ENCODE measurements at places on chromosomes 6 and 20.
A peak's percentile ranks its signal among the peaks of the same experiment; 100 is the strongest.

DNA sequence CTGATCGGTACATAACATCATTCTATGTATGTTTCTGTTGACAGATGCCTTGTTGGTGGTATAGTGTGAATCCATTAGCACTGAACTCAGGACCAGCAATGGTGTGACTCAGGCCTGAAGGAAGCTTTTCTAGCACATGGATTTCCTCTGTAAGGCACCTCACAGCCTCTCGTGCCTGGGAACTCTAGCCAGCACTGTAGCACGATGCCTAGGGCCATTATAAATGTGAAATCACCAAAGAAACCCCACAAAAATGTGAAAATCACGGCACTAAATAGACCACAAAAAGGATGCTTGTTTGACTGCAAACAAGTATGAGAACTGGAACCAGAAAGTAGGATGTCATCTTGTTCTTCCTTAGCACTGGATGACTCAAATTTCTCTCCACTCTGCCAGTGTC is 63.7 kb upstream of the NKX2-2 start:
- no peak for DNase-seq

- no peak for DNase-seq
Observed at GRCh38 chr20:60361761-60362395, 403.7 kb downstream of the CDH26 start.

GRCh38 chr6:98487612-98488011 is 346.8 kb upstream of the POU3F2 start:
- no peak for DNase-seq

DNA sequence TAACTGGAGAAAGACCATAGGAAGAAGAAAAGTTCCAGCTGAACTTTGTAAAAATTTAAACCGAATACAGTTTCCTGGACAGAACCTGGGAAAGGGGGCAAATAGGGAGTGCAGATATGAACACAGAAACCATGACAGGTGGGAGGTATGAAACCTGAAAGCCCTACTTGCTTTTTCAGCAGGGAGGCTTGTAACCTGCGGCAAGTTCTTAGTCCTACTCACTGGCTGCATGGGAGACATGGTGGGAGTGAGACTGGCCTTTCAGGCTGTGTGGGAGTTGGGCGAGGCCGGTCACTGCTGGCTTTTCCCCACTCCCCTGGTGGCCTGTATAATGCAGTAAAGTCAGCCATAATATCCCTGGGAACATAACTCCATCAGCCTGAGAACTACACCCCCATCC is 54.2 kb downstream of the ROS1 start:
- DNase-seq, result no peak

GRCh38 chr20:49690899-49691620 is 22.6 kb downstream of the B4GALT5 start:
- DNase-seq, result no peak

DNA sequence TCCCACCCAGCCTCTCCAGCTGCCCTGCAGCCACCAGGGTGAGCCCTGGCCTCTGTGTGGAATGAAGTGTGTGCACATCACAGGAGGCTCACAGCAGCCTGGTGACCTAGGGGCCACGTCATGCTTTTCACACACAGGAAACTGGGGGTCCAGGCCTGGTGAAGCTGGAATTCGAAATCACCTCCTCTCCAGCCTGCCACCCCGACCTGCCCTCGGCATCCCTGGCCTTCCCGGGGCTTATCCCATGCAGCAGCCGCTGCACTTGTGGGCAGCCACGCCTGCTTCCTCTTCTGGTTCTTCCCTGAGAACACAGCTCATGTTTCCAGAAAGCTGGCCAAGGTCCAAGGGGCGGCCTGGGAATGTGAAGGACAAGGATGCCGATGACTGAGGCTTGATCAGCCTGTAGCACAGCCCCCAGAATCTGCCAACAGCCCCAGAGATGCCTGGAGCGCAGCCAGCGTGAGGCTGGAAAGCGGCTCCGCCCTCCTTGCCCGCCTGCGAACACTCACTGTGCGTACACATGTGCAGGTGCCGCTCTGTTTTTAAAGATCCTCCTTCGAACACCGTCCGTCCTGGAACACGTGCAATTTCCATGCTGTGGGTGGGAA is 4.2 kb upstream of the NTSR1 start:
- no peak for DNase-seq

DNA sequence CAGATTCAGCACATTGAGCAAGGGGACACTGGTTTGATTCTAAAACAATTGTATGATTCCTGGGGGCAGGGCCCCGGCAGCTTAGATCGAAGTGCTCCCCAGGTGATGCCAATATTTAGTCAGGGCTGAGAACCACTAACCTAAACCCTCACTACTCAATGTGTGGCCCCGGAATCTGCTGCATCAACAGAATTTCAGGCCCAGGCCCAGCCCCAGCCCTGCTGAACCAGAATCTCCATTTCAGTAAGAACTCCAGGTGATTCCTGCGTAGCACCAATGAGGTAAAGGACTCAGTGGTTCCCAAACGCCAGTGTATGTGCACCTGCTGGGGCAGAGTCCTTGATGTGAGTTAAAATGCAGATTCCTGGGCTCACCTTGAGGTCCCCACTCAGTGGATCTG is 152.8 kb upstream of the KCNG1 start:
- no peak for DNase-seq

- DNase-seq, result no peak
Observed at GRCh38 chr6:27867945-27868300, 44.3 kb downstream of the OR2B2 start.

- no peak for DNase-seq
Observed at GRCh38 chr6:50471041-50471440, 242.3 kb upstream of the TFAP2D start.

DNA sequence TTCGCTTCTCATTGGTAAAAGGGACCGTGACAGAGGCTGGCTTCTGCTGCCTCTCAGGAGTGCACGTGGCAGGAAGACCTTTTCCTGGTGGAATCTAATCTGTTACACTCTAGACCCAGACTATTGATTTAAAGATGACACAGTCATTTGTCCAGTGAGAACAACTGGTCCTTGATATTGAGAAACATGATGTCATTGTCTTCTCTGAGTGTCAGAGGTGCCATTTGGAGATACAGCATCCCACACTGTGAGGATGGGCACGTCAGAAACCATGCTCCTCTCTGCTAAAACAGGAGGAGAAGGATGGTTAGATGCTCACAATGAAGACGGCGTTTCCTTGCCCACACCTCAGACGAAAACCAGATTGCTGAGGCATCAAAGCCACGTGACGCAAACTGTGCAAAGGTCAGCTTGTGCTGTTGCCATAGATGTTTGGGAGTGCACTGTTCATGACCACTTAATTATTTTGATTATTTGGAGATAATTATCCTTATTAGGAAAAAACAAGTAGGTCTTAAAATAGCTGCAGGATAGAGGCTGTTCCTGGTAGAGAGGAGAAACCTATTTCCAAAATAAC is 169.0 kb downstream of the SMOC2 start:
- no peak for DNase-seq

DNA sequence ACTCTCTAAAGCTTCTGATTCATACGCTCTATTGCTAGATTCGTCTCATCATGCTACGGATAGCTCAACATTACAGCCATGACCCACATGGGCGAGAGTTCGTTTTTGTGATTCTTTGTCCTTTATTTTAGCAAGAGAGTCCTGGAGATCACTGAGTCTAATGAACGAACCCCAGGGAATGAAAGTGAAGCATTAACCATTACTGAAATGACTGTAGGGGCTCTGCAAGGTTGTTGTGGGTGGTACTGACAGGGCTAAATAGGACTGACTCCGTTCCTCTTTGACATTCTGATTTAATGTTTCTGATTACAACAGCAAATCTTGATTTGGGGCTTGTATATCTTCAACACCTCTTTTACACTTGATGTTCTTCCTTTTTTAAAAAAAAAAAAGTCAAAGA is 13.7 kb upstream of the RTF2 start:
- DNase-seq, result no peak

DNA sequence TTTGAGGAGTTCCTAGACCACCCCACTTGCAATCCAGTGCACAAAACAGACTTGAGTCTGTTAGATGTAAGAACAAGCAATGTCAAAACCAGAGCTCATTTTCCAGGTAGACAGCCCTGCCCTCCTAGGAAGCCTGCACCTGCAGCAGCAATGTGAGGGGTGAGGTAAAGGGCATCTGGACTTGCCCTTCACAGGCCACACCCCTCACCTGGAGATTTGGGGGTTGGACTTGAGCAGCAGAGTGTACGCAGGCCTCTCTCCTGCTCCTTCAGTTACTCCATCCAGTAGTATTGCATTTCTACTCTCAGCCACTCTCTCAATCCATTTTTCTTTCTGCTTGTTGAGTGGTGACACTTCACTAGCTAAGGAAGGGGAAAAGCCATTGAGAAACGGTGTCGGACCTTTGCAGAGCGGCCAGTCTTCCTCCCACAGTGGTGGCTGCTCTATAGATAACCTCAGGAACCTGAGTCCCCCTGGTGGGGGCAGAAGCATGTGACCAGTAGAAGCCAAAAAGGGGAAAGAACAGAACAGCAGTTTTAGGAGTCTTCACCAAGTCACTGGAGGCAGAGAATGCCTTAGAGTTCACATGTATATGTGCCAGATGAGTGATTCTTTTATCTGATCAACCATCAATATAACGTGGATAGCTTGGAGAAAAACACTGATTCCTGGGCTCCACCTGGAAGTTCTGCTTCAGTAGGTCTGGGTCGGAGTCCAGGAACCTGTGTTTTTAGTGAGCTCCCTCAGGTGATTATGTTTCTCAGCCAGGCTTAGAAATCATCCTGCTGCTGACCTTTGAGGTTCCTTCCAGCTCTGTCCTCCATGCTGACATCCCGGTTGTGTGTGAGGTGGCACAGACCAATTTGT is 28.0 kb downstream of the ARFGEF2 start:
- DNase-seq, result no peak

DNA sequence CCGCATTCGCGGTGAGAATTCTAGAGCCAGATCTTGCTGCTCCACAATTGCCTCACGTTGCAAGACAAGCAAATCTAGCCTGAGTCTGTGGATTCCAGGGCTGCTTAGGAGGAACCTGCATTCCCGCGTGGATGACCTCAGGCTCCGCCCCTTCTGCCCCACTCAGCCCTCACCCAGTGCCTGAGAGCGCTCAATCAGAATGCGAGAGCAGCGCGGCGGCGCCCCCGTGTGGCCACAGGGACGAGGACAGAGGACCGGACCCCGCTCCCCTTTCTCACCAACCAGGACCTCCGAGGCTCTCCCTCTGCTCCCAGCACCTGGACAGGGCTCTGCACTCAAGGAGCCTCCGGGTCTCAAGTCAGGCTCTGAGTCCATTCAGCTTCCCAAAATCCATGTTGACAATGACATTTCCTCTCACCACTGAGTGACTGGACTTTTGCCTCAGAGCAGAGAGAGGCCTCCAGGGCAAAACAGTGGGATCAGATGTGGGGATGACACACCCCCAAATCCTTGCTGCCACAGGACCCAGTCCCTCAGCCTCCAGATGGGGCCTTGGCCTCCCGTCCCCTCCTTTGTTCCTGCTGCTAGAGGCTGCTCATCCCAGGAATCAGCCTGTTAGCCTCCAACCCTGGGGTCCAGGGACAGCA is 52.0 kb downstream of the RPP21 start:
- DNase-seq, result peak; percentile 58

- no peak for DNase-seq
Observed at GRCh38 chr6:136990754-136991153, 54.0 kb downstream of the IL20RA start.

GRCh38 chr20:51372176-51372803 is 170.2 kb downstream of the NFATC2 start:
- DNase-seq, result peak; percentile 9

DNA sequence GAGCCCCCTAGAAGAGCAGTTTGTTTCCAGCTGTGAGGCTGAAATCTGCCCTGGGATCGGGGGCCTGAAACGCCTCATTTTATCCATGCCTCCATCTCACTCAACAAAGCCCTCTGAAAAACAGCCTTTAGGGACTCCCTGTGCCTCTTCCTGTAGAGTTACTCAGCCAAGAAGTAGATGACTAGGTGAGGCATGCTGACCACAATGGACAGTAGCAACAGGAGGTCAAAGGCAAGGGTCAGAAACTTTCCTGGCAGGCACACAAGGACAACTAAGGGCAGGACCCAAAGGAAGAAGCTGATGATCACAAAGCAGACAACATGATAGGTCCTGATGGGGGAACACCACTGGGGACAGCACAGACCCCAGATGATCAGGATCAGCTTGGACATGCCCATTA is 12.8 kb downstream of the MAS1L start:
- no peak for DNase-seq

- no peak for DNase-seq
Observed at GRCh38 chr6:132865829-132866228, 51.5 kb downstream of the RPS12 start.

GRCh38 chr6:102215425-102215824 is 821.9 kb downstream of the GRIK2 start:
- DNase-seq, result no peak

GRCh38 chr6:104862456-104862855 is 2.7 kb upstream of the HACE1 start:
- no peak for DNase-seq

DNA sequence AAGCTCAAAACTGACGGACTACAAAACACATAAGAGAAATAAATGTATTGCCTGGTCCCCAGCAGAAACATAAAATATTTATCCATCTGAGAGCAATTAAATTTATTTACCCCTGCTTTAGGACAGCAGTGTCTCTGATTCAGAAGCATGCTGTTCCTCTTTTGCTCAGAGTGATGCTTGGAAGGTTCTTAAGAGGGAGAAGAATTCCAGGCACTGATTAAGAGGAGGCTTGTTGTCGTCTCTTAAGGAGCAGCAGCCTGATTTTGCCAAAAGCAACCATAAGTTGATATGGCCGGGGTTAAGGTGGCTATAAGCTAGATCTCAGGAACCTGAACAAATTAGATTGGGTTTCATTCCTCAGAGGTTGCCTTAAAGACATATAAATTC is 25.8 kb downstream of the CAP2 start:
- DNase-seq, result no peak

DNA sequence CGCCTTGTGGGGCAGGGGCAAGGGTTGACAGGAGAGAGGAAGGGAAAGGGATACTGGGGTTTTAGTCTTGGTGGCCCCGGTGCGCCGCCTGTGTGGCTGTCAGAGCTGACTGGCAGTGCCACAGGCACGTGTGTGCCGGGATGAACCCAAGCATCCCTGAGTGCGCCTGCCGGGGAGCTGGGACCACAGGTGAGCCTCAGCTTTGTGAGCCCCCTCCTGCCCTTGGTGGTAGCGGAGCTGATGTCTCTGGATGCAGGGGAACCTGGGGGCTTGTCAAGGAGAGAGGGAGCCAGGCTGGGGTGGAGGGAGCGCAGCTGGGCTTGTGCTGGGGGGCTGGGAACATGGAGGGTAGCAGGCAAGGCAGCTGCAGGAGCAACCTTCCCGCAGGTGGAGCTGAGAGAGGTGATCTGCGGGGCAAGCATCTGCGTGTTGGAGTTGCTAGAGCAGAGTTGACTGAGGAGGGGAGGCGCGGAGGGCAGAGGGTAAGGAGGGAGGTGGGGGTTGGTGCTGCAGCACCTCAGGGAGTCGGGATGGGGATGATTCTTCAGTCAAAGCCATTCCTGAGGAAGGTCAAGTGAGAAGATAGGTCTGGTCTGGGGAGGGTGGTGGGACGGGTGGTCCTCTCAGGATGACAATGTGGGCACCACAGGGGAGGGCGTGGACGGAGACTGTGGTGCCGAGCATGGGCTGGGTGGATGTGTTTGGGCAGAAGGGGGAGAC is 28.1 kb downstream of the PYGB start:
- no peak for DNase-seq
